ENCODE measurements at places on chromosomes 13 and 19.
A peak's percentile ranks its signal among the peaks of the same experiment; 100 is the strongest.

GRCh38 chr13:99053636-99054233, 75.9 kb upstream of the DOCK9 start:
- DNase-seq, result no peak

DNA sequence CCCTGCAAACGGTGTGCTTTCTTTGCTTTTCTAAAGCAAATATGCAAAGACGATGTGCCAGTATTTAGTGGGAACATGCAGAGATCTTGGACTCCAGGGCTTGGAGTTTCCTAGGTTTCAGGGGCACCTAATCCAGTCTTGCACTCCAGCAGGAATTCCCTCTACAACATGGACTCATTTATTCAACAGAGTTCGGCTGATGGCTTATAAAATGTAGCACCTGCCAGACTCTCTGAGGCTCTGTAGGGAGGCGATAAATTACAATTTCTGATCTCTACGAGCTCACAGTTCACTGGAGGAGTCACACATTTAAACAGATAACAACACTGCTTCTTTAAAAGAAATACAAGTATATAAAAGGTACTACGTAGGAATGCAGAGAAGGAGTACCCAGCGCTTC, 143.7 kb downstream of the FGF9 start:
- DNase-seq, result no peak

GRCh38 chr13:104530741-104531140, 1464.5 kb upstream of the SLC10A2 start:
- DNase-seq, result no peak

- DNase-seq, result peak; percentile 43
These were observed 7.0 kb upstream of the WBP4 start for GRCh38 chr13:41054212-41054877.

Data from mesendoderm (in vitro differentiated cells).